ENCODE measurements at places on chromosomes 12 and 14. TPM values are rescaled to one million over a fixed set of nuclear protein-coding genes. Genes with fewer than 3 reads are reported as not detected.

The IL22 gene
- total RNA-seq: not detected

The BEGAIN gene
- 7.0 TPM for total RNA-seq

The NFATC4 gene
- total RNA-seq: 0.23 TPM

The RIN3 gene
- 19.3 TPM for total RNA-seq

The MYBPC1 gene
- total RNA-seq: 0.70 TPM

The PLD4 gene
- total RNA-seq: not detected

The KLRD1 gene
- not detected for total RNA-seq

The KITLG gene
- total RNA-seq: 4.8 TPM

The P2RX4 gene
- 8.1 TPM for total RNA-seq

The OR4N2 gene
- total RNA-seq: not detected

The RPGRIP1 gene
- total RNA-seq: not detected

The RIMBP2 gene
- total RNA-seq: not detected

The HOXC13 gene
- 6.0 TPM for total RNA-seq

The IGF1 gene
- not detected for total RNA-seq

The C12orf56 gene
- not detected for total RNA-seq

The CATSPERB gene
- 1.1 TPM for total RNA-seq

The KRT73 gene
- not detected for total RNA-seq

The CD4 gene
- not detected for total RNA-seq

The SDR9C7 gene
- total RNA-seq: not detected

The NUAK1 gene
- 2.6 TPM for total RNA-seq
